ENCODE measurements at places on chromosomes 3 and 15. TPM values are rescaled to one million over a fixed set of nuclear protein-coding genes. Genes with fewer than 3 reads are reported as not detected.

DNA sequence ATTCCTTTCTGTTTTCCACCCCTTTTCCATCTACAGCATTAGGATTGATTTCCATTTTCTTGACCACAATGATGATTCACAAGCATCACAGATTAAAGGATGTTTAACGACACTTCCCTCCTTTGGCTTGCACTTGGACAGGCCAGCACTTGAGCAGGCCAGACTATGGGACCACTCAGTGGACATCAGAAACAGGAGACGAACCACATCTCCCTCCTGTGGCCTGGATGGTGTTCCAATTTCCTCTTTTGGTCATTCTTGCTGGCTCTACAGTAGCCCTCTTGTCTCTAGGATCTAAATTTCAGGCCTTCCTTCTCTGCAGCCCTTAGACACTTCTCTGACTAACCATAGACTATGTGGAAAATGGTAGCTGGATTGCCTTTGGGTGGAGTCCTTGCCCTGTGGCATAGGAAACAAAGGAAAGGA, 78.8 kb upstream of the BOC start:
- no peak overlapping the region for H3K27ac ChIP-seq
- no peak for DNase-seq
- no peak overlapping the region for H3K4me3 ChIP-seq

The C3orf62 gene
- polyA plus RNA-seq, result 9.5 TPM

- H3K4me3 ChIP-seq, result no peak overlapping the region
- H3K27me3 ChIP-seq, result no peaks in the 10 kb centered on the region
- no peaks in the 10 kb centered on the region for H3K4me1 ChIP-seq
- DNase-seq, result no peak
- no peaks in the 10 kb centered on the region for H3K36me3 ChIP-seq
Measured at GRCh38 chr3:34957677-34958076, 681.6 kb upstream of the ARPP21 start.

The ACKR4 gene
- 4.4 TPM for polyA plus RNA-seq

The PDCD10 gene
- 49.8 TPM for polyA plus RNA-seq

DNA sequence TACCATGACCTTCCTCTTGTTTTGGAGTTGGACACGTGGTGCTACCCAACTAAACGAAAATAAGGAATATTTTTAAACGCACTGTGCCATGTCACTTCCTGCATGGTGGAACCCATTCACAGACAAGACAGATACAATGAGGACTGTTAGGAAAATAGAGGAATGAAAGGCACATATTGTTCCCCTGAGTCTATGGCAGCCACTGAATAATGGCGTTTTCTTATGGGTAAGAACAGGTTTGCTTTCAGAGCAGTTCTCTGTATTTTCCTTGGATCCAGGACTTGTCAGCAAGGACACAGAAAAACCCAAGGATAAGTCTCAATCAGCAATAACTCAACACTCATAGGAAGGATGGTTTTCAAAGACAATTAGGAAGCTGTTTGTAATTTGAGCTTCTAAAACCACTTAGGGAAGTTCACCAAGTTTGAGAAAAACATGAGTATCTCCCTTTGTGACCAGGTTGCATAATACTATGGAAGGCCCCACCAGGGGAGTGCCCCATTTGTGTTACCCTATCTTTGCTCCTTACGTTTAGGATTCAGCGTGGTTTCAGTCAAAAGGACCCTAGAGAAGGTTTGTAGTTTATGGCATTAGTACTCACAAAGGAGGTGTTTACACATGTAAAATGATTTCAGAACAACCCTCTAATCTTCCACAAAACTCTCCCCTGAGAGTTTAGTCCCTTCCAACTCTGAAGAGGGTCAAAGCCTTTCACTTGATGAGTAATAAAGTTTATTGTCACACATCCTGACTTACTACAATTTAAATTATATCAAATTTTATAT, 487.2 kb upstream of the ATP11B start:
- peaks cover 2% of the 10 kb centered on the region for H3K4me1 ChIP-seq
- DNase-seq, result no peak
- no peaks in the 10 kb centered on the region for H3K36me3 ChIP-seq
- no peaks in the 10 kb centered on the region for H3K27me3 ChIP-seq
- H3K27ac ChIP-seq, result no peak overlapping the region
- no peak overlapping the region for H3K4me3 ChIP-seq

- H3K4me1 ChIP-seq, result no peaks in the 10 kb centered on the region
- H3K27me3 ChIP-seq, result no peaks in the 10 kb centered on the region
- no peak overlapping the region for H3K27ac ChIP-seq
- H3K4me3 ChIP-seq, result no peak overlapping the region
- no peaks in the 10 kb centered on the region for H3K36me3 ChIP-seq
Measured at GRCh38 chr3:126748701-126749546, 44.9 kb downstream of the CHCHD6 start.

DNA sequence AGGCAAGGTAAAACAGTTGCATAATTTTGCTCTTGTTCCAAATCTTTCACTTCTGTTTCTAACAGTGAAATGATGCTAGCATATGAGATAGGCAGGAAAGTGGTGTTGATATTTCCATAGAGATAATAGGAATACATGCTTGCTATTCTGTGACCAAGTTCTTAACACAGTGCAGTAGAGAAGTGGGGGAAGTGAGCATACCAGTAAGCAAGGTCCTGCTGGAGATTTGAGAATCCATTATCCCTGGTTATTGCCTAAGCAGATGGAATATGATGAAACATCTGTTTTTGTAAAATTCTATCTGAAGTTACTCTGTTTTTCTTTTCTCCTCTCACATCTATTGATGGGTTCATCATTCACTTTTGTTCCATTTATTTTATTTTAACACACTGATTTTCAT, 28.7 kb downstream of the USP8 start:
- no peak overlapping the region for H3K27ac ChIP-seq
- no peak overlapping the region for H3K4me3 ChIP-seq
- H3K27me3 ChIP-seq, result no peaks in the 10 kb centered on the region
- no peaks in the 10 kb centered on the region for H3K4me1 ChIP-seq
- H3K36me3 ChIP-seq, result peaks cover 48% of the 10 kb centered on the region

DNA sequence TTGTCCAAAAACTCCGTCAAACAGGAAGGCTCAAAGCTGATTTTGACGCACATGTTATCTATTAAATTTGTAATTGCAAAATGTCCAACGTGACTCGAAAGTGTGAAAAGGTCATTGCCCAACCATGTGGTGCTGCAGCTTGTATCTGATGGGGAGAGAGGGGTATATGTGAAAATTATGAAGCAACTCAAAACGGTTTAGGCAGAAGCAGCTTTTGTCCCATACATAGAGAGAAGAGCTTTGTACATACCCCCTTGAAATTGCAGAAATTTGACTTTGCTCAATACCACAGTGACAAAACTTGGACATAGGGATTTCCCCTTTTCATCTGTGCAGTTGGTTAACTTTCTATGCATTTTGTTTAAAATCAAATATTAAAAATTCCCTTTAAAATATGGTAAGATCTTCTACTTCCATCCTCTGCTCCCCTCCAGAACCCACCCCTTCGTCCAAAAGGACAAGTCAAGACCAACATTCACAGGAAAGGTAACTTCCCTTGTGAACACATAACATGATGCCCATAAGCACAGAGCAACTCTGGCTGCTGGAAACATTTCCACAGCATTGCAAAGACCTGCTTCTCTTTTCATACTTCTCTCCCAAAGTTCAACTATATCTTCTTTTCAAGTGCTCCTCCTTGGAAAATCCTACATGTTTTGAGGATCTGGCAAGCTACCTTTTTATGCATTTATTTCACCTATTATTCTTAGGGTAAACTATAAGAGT, 253.7 kb upstream of the THBS1 start:
- DNase-seq, result no peak
- H3K4me3 ChIP-seq, result no peak overlapping the region
- no peaks in the 10 kb centered on the region for H3K4me1 ChIP-seq
- no peaks in the 10 kb centered on the region for H3K27me3 ChIP-seq
- H3K27ac ChIP-seq, result no peak overlapping the region
- no peaks in the 10 kb centered on the region for H3K36me3 ChIP-seq

DNA sequence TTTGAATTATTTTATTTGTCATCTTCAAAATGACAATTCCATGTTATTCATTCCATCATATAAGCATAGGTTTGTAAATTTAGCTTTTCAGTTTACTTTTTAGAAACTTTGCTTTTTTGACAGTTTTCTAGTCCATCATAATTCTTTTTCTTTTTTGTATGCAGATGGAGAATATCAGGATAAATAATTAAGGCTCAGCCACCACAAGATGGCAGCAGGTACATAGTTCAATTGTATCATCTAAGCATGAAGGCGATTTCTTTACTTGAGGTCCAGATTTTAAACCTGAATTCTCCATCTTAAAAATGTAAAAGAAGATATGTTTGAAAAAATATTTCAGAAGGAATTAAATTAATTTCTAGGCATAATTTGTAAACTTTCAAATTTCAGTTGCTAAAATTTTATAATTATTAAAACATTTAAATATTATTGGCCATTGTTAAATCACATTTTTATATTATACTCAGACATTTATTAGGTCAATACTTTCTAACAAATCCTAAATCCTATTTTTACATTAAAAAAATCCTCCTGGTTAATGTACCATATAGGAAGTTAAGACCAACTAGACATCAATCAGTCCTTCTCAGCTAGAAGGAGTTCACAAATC, 15.1 kb downstream of the PLSCR5 start:
- no peaks in the 10 kb centered on the region for H3K27me3 ChIP-seq
- no peak overlapping the region for H3K4me3 ChIP-seq
- no peak overlapping the region for H3K27ac ChIP-seq
- H3K4me1 ChIP-seq, result no peaks in the 10 kb centered on the region
- H3K36me3 ChIP-seq, result no peaks in the 10 kb centered on the region

GRCh38 chr3:11482021-11482420, 161.7 kb downstream of the VGLL4 start:
- H3K27me3 ChIP-seq, result no peaks in the 10 kb centered on the region
- no peak overlapping the region for H3K27ac ChIP-seq
- H3K36me3 ChIP-seq, result no peaks in the 10 kb centered on the region
- peaks cover 11% of the 10 kb centered on the region for H3K4me1 ChIP-seq
- no peak overlapping the region for H3K4me3 ChIP-seq

The CCDC191 gene
- 9.2 TPM for polyA plus RNA-seq

DNA sequence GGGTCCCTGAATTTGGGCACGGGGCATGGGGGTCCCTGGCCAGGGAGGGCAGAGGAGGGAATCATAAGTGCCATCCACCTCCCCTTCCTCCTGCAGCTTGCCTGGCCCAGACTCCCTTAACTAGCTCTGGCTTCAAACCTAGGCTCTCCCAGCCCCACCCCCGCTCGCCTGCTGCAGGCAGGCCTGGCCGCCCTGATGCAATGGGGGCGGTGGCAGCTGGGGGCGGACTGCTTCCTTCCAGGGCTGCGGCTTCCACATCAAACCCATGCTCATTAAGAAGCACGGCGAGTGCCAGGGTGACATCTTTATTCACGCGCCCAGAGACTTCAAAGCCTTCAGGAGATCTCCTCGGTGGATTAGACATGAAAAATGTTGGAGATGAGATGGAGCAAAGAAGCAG, 123.1 kb downstream of the TPRA1 start:
- H3K4me3 ChIP-seq, result no peak overlapping the region
- no peaks in the 10 kb centered on the region for H3K27me3 ChIP-seq
- H3K4me1 ChIP-seq, result peaks cover 1% of the 10 kb centered on the region
- H3K36me3 ChIP-seq, result no peaks in the 10 kb centered on the region
- no peak overlapping the region for H3K27ac ChIP-seq

The NKTR gene
- polyA plus RNA-seq, result 138 TPM

The SLC24A1 gene
- 12.1 TPM for polyA plus RNA-seq

DNA sequence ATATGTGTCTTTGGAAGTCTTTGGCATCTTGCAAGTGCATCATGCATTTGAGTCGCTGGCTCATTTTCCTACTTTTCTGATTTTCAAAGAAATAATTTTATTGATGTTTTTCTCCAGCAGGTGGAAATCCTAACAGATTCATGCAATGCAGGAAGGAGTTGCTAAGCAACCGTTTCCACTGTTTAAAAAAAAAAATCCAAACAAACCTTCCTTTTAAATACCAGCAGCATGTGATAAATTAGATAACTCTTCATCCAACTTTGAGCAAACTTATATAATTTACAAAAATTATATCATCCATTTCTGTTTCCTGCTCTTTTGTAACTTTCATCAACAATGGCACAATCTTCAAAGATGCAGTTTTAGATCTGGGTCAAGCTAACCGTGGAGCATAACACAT, 364.1 kb downstream of the MFSD1 start:
- no peak overlapping the region for H3K27ac ChIP-seq
- H3K36me3 ChIP-seq, result no peaks in the 10 kb centered on the region
- H3K27me3 ChIP-seq, result no peaks in the 10 kb centered on the region
- no peaks in the 10 kb centered on the region for H3K4me1 ChIP-seq
- no peak overlapping the region for H3K4me3 ChIP-seq

The PEX5L gene
- polyA plus RNA-seq, result 0.61 TPM

DNA sequence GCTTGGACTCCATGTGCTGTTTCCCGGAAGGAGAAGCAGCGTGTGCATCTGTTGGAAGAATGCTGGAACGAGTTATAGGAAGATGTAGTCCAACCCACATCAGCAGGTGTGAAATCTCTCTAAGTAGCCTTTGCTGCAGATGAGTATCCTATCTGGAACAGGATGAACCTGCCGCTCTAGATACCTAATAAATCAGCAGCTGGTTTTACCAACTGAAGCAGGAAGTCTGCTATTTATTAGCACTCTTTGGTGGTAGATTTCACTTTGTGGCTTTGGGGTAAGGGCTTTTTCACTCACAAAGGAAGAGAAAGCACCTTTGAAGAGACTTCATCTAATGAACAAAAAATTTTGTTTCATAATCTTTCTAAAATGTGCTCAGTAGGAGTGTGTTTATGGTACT, 66.4 kb downstream of the DCUN1D1 start:
- H3K27me3 ChIP-seq, result no peaks in the 10 kb centered on the region
- no peak overlapping the region for H3K27ac ChIP-seq
- H3K4me3 ChIP-seq, result no peak overlapping the region
- H3K4me1 ChIP-seq, result no peaks in the 10 kb centered on the region
- peaks cover 10% of the 10 kb centered on the region for H3K36me3 ChIP-seq

The MLF1 gene
- polyA plus RNA-seq, result 12.5 TPM

DNA sequence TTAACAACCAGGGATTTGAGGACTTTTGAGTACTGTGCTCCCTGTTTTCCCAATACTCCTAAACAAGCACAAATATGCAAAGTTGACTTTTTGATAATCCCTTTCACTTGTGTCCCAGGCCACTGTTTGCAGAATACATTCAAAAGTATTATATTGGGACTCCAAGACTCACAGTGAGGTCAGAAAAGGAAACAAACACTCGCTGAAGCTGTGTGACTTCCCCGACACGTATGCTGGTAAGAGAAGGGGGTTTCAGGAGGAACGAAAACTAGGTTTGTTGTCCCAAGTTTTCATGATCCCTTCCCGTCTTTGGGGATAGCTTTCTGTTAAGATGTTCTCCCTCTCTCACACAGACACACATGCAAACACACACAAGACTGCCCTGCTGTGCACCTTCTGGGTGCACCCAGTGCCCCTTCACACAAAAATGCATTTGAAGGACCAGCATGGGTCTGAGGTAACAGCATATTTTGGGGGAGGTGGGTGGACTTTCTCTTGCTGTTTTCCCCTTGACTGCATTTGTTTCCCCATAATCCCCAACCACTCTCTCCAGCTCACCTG, 225.2 kb upstream of the PRICKLE2 start:
- H3K27me3 ChIP-seq, result peaks cover 45% of the 10 kb centered on the region
- H3K36me3 ChIP-seq, result no peaks in the 10 kb centered on the region
- no peak overlapping the region for H3K27ac ChIP-seq
- DNase-seq, result no peak

All from large intestine (tissue), 12 donors.